NCI-H1436 (cell line): ENCODE measurements at places on chromosomes 11 and 22.

DNA sequence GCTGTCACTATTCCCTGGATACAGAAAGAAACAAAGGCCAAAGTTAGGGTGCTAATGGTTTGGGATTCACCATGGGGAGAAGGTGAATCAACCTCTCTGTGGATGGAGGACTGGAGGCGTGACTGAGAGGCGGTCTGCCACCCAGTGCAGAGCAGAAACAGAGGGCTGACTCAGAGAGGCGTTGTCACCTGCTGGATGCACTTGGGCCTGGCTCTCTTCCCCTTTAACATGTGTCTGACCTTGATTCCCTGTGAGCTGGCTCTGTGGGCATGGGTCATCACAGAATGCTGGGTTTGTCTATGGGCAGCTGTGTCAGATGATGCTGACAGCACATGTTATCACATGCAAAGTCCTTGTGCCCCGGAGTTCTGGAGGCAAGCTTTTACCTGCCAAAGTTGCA is 75.9 kb downstream of the LDLRAD3 start:
- DNase-seq, result no peak

GRCh38 chr11:78791254-78791653 is 216.6 kb upstream of the NARS2 start:
- DNase-seq, result no peak

DNA sequence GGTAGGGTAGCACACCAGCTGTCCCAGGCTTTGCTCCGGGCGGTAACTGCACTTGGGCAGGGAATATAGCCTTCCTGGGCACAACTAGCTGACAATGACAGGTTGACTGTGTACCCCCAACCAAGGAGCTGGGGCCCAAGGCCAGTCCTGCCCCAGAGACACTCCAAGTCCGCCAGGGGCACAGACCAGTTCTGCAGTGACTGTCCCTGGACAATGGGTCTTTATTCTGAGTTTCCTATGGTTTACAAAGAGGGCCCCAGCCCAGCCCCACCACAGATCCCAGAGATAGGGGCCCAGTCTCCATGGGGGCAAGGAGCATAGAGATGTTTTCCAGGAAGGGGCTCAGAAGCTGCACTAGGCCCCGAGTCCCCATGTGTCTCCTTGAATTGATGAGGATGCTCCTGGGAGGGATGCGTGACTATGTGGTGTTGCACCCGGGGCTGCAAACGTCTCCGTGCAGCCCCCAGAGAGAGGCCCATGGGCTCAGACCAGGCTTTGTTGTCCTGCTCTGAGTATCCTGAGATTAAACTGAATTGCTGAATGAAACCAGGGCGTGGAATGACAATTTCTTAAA is 48.4 kb downstream of the CD6 start:
- DNase-seq, result no peak

GRCh38 chr11:87144252-87144651 is 106.5 kb downstream of the TMEM135 start:
- DNase-seq, result no peak

GRCh38 chr11:73637012-73637411 is 9.4 kb upstream of the PLEKHB1 start:
- DNase-seq, result no peak

GRCh38 chr11:59173080-59173963 is 1.4 kb downstream of the DTX4 start:
- no peak for DNase-seq

DNA sequence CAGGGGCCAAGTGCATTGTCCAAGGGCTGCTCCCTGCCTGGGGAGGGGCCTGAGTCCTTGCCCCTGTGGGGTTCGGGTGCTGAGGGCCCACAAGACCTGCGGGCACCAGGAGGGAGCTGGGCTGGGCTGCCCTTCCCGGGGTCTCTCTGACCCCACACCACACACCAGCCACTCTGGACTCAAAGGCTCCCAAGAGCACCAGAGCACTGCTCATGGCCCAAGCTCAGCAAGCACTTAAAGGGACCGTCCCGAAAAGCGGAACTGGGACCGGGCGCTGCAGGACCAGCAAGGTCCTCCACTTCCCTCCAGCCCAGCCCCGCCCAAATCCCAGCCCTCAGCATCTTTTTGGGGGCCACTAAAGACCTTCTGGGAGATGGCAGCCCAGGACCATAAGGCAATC is 5.3 kb downstream of the LSP1 start:
- DNase-seq, result no peak

DNA sequence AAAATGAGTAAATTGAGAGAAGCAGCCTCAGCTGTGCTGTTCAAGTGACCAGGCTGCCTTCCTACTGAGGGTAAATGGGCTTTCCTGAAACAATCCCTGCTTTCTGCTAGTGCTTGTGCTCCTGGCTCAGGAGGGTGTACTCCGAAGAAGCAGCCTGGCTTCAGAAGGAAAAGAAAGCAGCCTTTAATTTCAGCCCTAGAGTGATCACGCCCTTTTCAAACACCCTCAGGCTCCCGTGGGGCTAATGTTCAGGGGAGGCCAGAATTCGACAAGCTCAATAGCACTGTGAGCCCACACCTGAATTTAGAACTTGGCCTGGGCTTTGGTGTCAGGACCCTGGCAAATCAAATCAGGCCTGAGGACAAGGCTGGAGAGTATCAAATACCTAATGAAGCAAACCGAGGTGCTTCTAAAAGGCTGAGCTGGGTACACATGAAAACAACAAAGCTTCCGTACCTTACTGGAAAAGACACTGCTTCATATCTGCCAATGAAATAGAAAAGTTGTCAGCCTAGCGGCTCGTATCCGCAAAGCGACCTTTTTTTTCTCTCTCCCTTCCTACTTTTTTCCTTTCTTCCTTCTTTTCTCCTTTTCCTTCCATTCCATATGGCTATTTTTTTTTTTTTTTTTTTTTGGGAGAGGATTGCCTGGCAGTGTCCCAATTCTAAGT is 387.8 kb downstream of the SOX6 start:
- peak; percentile 39 for DNase-seq

DNA sequence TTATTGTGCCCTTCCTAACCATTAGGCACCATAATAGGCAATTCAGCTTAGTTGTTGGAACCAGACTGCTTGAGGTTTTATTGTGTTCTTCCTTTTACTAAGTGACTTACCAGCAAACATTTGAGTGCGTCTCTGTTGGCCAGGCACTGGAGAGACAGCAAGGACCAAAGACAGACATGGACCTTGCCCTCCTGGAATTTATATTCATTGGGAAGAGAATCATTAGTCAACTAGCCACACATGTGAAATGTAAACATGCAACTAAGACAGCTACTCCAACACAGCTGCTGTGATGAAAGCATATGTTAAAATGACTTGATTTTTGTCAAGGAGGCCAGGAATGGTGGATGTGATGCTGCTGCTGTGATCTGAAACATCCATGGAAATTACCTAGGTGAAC is 106.4 kb downstream of the TRAF6 start:
- DNase-seq, result no peak

- no peak for DNase-seq
These were observed 358 bp downstream of the OR52H1 start for GRCh38 chr11:5547982-5548381.

DNA sequence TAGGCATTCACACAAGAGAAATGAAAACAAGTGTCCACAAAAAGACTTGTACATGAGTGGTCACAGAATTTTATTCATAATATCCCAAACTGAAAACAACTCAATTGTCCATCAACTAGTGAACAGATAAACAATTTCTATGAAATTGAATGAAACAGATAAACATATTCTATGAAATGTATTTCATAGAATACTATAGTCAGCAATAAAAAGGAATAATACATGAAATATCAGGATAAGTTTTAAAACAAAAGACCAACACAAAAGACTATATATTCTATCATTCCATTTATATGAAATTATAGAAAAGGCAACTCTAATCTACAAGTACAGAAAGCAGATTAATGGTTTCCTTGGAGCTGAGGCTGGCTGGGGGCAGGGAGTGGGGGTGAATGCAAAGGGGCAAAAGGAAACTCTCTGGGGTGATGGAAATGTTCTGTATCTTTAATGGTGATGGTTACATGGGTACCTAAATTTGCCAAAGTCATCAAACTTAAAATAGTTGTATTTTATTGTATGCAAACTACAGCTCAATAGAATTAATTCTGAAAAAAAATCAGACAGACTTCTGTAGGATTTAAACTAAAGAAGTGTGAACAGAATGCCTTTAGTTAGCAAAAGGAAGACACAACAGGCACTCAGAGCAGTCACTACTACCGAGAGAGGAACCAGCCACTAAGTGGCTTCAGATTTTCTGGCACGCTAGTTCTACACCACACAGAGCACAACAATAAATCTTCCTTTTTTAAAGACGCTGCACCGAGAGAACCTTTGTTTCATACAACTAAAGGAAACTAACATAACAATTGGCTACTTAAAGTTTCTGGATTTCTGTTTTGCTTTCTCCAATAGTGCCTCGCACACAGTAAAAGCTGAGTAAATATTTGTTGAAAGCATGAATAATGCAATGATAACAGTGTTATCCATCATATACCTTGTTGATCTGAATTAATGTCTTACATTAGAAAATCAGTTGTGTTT is 15.4 kb downstream of the CCDC34 start:
- DNase-seq, result peak; percentile 19

- DNase-seq, result no peak
These were observed 122.6 kb upstream of the SERPIND1 start for GRCh38 chr22:20651286-20651685.

DNA sequence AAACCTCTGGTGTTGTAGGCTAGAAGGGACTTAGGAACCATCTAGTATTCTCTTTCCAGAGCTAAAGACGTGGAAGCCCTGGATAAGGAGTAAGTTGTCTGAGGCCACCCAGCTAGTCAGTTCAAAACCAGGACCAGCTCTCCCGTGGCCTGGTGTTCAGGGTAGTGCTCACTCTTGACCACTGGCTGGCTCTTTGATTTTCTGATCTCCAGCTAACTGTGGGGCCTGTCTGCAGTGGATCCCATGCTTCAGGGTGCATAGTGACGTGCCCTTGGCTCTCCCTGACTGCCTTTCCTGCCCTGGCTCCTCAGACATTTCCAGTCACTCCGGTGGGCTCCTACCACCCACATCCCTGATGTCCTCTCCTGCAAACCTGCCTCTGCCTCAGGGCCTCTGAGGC is 1.3 kb downstream of the CLMP start:
- DNase-seq, result no peak

- no peak for DNase-seq
These were observed 32.0 kb downstream of the POU2AF3 start for GRCh38 chr11:111330234-111330893.

DNA sequence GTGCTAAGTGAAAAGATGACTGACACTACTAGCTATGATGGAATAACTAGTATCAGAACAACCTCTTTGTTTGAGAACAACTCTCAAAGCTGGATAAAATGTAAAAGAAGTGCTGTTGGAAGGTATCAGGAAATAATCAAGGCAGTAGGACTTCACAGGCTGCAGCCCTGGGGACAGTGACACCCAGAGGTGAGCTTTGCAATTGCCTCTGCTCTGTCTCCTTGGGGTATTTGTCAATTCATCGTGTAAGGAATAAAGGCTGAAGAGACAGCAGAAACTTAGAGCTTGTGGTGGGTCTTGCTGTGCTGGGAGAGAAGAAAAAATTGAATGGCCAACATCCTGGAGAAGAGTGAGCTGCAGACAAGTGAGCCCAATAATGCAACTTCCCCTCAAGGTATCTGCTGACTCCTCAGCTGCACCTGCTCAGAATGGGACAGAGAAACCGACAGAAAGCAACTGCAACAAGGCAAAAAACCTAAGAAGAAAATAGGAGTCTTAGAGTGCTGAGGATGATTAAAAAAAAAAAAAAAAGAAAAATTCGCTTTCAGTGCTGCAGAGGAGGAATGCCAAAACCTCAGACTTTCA is 141.1 kb downstream of the RCN1 start:
- peak; percentile 20 for DNase-seq
